Right renal pelvis (tissue), 4 donors: ENCODE measurements at places on chromosomes 5 and 9. TPM values are rescaled to one million over a fixed set of nuclear protein-coding genes. Genes with fewer than 3 reads are reported as not detected.

DNA sequence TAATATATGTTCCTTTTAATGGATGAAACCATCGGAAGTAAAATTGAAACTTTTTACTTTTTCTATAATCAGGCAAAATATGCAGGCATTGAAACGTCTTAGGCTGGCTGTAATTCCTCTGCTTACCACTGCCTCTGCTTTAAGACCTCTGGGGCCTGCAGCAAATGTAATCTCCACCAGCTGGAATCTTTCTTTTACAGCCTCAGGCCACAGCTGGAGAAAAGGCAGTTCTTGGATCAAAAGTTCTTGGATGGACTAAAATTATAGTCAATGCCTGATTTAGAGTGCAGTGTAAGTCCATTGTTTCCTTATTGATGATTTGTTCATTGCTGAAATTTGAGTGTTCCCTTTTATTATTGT, 396.7 kb downstream of the KCTD16 start:
- DNase-seq = no peak

INSYN2B gene
- 2.2 TPM for polyA plus RNA-seq

BTNL3 gene
- polyA plus RNA-seq = 0.10 TPM

EPB41L4A gene
- 23.0 TPM for polyA plus RNA-seq

GRCh38 chr5:2221450-2221849, 338.7 kb upstream of the IRX4 start:
- DNase-seq = no peak

DNA sequence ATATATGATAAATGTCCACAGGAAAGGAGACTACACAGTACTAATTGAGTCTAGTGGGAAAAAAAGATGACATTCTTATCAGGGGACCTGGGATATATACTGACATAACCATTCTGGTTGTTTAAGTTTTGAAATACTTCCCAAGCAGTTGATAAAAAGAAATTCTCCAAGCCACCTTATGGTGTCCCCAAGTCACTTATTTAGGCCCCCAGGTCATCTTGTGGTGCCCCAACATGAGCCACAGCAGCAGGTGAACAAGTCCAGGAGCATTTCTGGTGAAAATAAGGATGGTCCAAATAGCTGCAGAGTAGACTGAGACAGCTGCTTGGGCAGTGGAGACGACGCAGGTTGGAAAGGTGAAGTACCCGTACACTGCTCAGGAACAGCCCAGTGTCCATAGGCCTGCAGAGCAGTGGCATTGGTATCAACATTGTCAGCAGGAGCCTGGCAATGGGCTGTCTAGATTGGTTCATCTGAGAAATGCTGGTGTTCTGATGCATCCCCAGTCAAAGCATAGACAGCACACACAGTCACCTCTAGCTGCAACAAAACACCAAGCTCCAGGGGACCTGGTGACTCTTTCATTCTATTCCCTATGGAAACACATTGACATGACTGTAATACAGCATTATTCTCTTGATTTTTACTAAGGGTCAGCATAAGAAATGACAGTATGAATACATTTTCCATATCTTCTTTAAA, 430.6 kb downstream of the NR2F1-AS1 start:
- DNase-seq = no peak

ALG2 gene
- 57.3 TPM for polyA plus RNA-seq
